ENCODE measurements at places on chromosomes 13 and 19.

GRCh38 chr13:102597029-102597961 is 509 bp downstream of the TPP2 start:
- no peak for DNase-seq

GRCh38 chr19:18453269-18454024 is 15.5 kb upstream of the ISYNA1 start:
- DNase-seq: no peak

GRCh38 chr19:35160629-35161433 is 6.3 kb downstream of the FXYD5 start:
- no peak for DNase-seq

GRCh38 chr13:42883771-42884467 is 102.5 kb downstream of the FAM216B start:
- DNase-seq: no peak

DNA sequence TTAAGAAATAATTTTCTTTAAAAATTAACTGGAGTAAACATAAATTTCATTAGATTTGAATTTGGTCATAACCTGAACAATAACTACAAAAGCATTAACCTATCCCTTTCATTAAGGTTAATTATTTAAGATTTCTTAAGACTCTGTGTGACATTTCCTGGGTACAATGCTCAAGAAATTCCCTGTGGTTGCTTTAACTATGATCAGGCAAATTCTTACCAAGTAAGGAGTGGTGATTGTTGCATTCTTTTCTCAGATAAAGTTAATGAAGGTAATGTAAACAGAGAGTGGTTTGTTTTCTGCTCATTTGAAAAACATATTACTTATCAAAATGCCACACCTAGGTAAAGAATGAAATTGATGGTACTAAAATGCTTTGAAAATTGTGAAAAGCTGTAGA is 114.8 kb upstream of the MIR17HG start:
- DNase-seq: no peak

DNA sequence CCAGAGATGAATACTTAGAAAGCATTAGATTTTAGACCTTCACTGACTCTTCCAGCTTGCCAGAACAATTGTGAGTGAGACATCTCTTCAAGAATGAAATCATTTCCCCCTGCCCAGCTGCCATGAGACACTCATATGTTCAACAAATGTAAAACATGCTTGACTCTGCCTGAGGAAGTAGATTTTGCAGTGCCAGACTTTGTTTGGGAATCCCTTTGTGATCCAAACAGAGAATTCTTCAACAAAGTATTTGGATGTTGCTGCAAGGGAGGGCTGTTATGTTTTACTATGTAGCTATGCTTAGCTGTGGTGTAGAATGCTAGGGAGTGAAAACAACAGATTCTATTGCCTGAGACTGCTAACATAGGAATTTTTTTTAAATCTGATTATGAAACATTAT is 416.4 kb downstream of the DCT start:
- DNase-seq: no peak

DNA sequence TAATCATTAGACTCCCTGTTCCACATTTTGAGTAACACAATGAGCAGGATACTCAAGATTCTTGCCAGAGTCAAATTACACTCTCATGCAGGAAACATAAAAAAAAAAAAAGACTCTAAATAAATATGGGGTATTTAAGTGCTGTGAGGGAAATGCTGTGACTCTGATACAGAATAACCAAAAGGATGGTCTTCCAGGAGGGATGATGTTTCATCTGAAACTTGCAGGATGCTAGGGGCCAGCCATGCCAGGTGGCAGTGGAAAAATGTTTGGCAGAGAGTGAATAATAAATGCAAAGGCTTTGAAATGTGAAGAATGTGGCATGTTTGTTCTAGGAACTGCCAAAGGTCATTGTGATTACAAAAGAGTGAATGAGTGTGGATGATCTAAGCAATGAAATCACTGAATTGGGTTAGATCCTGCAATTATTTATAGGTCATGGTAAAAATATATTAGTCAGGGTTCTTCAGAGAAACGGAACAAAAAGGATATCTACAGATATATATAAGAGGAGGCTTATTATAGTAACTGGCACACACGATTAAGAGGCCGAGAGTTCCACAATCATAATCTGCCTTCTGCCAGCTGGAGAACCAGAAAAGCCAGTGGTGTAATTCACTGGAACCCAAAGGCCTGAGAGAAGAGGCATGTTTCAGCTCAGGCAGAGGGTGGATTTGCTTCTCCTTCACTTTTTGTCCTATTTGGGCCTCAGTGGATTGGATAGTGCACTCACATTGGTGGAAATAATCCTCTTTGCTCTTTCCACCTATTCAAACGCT is 1832.8 kb upstream of the MIR17HG start:
- no peak for DNase-seq

- no peak for DNase-seq
Measured at GRCh38 chr13:73428137-73428536, 369.3 kb downstream of the KLF5 start.

DNA sequence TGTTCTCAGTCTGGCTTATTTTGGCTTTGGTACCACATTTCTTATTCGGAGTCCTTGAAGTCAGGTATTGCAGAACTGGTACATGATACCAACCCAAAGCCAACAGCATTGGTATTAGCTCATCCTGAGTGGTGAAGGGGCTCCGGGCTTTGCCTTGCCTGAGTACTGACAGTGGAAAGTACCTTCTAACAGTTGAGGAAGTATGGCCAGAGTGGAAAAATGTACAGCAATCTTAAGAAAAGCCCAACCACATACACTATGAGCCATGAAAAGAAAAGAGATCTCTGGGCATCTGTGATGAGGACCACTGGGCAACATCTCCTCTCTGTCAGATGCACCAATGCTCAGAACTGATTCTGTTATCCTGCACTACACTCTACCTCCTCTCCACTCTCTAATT is 8.3 kb downstream of the LCP1 start:
- DNase-seq: no peak

GRCh38 chr13:59787679-59788078 is 376.0 kb downstream of the DIAPH3 start:
- no peak for DNase-seq

DNA sequence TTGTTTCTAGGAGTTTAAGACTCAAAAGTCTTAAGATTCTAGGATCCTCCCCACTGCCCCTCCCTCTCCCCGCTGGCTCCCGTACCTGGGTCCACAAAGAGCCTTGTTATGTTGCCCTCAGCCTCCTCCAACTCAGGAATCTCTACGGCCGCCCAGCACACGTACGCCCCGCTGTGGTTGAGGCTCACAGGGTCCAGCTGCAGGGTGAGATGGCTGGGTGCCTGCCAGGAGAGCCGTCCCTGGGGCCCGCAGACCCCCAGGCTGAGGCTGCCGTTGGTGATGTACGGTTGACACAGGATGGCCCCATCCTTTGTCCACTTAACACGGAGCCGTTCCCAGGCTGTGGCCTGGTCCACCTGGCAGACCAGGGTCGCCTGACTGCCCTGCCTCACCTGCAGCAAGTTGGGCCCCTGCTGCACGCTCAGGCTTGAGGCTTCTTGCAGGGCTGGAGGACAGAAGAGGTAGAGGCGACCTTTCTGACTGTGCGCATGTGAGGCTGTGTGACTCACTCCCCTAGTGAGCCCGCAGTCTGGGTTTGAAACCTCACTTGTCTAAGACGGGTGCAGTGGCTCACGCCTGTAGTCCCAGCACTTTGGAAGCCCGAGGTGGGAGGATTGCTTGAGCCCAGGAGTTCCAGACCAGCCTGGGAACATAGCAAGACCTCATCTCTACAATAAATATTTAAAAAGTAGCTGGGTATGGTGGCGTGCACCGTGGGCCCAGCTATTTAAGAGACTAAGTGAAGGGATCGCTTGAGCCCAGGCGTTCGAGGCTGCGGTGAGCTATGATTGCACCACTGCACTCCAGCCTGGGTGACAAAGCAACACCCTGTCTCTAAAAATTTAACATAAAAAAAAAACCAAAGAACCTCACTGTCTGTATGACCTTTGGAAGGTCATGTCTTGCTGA is 4.0 kb downstream of the TMIGD2 start:
- DNase-seq: no peak

DNA sequence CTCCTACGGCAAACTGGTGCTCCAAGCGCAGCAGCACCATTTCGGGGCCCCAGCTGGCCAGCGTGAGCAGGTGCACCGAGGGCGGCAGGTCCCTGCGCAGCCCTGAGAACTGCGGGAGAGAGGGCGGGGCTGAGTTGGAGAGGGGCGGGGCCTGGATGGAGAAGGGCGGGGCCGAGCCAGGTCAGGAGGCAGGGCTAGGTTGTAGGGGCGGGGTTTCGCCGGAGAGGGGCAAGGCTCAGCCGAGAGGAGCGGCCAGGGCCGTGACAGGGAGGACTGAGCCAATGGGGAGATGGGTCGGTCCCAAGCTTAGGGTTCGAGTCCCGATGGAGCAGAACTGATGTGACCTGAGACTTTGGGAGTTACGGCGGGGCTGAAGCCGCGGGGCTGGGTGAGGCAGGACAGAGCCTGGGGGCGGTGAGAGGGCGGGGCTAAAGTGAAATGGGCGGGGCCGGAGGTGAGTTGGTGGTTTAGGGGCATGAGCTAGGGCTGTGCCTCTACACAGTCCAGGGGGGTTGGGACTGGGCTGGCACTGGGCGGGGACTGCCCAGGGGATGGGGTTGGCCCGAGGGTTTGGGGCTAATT is 19.0 kb downstream of the MAN2B1 start:
- DNase-seq: no peak

DNA sequence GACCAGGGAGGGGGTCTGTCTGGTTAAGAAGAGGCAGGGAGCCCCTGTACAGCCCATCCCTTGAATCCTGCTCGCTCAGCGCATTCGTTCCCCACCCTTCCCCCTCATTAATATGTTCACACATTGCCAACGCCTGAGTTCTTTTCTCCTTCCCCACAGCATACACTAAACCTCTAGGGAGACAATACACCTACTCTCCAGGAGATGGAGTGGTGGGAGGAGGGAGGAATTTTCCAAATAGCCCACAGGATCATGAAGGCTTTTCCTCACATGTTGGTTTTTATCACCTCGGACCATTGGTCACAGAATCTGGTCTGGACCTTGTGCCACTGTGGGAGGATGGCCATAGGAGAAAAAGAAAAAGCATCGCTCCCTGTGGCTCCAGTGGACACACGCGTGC is 294.9 kb downstream of the SHISA2 start:
- DNase-seq: no peak

- DNase-seq: no peak
Measured at GRCh38 chr13:25391932-25392331, 20.2 kb downstream of the ATP8A2 start.

- DNase-seq: no peak
Measured at GRCh38 chr13:76887076-76887563, 915 bp upstream of the KCTD12 start.

DNA sequence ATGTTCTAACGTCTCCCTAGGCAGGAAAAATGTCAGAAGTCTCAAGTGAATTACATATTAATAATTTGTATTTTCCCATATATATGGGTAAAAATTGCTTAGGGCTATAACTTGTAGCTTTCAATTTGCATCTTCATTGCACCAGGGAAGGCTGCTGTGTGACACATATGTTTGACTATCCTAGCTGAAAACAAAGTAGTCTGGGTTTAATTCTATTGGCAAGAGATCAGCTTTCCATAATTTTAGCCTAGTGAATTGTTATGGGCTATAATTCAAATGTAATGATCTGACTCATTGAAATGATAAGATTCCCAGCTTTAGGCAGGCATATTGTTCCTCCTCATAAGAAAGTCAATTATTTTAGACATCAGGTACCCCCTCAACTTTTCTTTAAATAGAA is 553.1 kb downstream of the DCT start:
- DNase-seq: no peak

DNA sequence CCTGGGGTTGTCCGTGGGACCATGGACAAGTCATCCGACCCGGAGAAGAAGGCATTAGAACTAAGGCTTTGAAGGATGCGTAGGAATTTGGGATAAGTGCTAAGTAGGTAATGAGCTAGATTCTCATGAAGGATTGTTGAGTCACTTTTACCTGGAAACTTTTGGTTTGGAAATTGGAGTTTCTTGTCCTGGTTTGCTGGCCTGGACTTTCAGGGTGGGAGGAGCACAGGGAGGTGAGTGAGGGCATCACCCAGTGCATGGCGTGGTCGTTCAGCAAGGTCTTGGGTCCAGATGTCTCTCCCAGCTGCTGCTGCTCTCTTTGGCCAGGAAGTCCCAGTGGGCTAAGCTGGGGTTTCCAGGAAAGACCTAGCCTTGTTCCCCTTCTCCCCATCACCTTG is 7.6 kb downstream of the NFIC start:
- no peak for DNase-seq

- DNase-seq: no peak
Measured at GRCh38 chr19:821825-822503, at the start of gene PLPPR3. PLPPR3 (minus strand) TSS chr19:821955; CDS start chr19:821559, 396 bp downstream.

- DNase-seq: no peak
Measured at GRCh38 chr13:98742961-98743360, 9.5 kb downstream of the SLC15A1 start.

GRCh38 chr13:21079221-21079620 is 17.8 kb upstream of the LATS2 start:
- DNase-seq: no peak

- no peak for DNase-seq
Measured at GRCh38 chr19:51101171-51101865, 6.9 kb downstream of the CTU1 start.

GRCh38 chr13:85405316-85405897 is 393.8 kb downstream of the SLITRK6 start:
- no peak for DNase-seq

DNA sequence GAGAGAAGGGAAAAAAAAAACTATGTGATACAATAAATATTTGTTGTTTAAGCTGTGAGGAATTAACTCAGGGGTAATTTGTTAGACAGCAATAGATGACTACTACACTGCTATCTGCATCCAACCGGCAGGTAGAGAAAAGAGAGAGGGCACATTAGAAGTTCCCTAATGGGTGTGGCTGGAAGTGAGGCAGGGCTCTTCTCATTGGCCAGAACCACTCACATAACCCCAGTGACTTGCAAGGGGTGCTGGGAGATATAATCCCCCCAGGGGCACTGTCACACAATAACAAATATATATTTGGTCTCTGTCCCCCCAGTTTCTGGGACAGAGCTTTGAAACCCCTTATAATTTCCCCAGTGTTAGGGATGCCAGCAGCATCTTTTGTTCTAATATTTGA is 24.3 kb downstream of the FGF21 start:
- DNase-seq: no peak

DNA sequence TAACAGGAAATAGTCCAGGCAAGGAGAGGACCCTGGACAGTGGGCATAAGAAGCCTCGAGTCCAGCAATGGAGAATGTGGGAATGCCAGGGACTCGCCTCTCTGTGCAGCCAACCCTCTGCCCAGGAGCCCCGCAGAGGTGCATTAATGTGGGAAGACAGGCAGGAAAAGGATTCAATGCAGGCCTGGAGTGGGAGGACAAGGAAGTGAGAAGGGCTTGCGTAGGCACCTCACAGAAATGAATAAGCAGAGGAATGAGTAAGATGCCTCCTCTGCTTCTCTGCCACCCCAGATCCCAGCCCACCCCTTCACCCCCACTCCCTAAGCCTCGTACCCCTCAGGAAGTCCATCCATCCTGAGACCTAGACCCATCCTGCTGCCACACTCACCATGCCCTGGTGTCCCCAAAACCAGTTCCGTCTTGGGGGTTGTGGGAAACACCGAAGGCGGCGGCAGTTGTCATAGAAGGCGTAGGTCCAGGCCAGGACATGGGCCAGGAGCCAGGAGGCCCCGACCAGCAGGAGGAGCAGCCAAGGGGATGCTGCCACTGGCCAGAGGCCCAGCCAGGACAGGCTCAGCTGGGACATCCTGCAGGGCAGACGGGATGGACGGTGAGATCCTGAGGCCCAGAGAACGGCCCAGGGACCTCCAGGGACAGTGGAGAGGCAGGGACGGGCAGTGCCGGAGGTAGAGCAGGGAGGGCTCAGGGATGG is 692 bp downstream of the CYP4F2 start:
- DNase-seq: no peak

Data from stimulated activated CD8-positive, alpha-beta memory T cell treated with anti-CD3 and anti-CD28 coated beads, Interleukin-15, amount 100 ng/mL, for 24 hours (primary cell).